ENCODE measurements at places on chromosomes 4 and X.

- no peak for DNase-seq
Measured at GRCh38 chr4:136643416-136643815, 888.9 kb downstream of the PCDH18 start.

- DNase-seq: no peak
Measured at GRCh38 chr4:2236944-2237666, 4.8 kb downstream of the HAUS3 start.

DNA sequence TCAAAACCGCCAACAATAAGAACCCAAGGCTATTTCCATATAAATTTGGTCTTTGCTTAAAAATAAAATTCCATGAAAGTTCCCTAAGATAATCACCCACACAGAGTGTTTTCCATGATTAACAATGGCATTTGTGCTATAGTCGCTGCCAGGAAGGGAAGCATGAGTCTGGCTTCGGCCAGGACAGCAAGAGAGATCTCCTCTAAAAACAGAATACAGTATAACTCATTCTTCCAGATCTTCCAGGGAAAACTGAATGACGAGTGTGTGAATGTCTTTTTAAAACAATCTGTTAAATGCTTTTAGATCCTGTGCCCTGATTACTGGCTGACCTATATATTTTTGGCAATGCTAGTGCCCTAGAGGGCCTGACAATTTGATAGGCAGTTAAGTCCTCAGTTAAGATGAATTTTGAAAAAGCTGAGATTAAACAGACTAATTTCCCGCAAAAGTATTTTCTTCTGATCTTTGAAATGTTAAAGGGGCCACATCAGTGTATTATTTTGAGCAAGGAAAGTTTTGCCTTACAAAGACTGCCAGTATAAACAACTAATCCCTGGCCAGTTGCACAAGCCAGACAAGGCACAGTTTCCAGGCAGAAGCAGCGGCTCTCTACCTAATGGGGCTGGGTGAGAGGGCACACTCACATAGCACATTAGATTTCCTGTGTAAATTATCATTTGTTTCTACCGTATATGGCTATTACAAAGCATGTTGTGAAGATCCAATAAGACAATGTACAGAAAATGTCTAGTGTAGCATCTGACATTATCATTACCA lies 127.3 kb downstream of the DCHS2 start:
- no peak for DNase-seq

DNA sequence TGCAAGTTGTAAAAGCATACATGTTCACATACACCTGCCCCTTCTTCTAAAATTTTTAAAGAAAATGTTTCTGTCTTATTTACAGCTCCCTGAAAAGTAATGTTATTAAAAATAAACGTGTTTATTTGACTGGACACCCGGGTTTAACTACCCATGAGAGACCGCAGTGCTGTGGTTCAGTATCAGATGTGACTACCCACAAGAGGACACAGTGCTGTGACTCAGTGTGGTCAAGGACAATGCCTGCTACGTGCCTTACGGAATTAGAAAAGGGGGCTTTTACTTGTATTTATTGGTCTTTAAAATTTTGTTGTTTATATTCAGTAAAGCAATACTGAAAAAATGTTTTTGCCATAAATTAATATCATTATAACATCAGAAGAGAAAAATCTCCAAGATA lies 641.4 kb downstream of the TRIML1 start:
- DNase-seq: no peak

- no peak for DNase-seq
Measured at GRCh38 chr4:166987026-166987425, 247.3 kb downstream of the SPOCK3 start.

- DNase-seq: no peak
Measured at GRCh38 chr4:173448608-173449379, 49.9 kb upstream of the SCRG1 start.

DNA sequence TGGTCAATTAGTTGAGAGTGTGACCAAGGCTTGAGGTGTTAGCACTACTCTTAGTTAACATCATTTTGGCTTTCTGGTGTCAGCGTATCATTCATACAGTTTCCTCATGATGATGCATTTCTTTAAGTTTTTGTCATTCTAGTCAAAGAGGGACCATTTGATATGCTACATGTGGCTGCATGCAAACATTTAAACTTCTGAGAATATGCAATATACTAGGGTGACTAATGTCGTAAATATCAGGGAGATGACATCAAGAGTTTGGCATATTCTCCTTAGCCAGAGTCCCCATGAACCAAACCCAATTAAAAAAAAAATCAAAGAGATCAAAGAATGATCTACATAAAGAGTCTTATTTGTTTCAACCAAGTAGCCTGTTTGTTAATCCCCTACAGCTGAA lies 537.4 kb upstream of the PCDH7 start:
- no peak for DNase-seq

DNA sequence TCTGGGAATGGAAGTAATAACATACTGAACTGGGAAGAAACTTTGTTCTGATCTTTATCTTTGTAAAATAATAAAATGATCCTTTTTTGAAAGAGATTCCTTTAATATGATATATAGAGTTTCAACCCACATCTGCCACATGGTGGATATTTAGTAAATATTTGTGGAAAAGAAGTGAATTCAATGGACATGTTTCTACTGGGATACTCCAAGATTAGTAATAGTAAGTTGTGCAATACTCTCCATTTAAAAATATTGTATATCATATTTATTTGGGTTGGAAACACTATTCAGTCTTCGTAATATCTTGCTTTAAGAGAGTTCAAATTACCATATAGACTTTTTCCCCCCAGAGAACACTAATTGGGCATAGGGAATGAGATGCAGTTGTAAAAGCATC lies 17.8 kb upstream of the ARSJ start:
- DNase-seq: no peak

DNA sequence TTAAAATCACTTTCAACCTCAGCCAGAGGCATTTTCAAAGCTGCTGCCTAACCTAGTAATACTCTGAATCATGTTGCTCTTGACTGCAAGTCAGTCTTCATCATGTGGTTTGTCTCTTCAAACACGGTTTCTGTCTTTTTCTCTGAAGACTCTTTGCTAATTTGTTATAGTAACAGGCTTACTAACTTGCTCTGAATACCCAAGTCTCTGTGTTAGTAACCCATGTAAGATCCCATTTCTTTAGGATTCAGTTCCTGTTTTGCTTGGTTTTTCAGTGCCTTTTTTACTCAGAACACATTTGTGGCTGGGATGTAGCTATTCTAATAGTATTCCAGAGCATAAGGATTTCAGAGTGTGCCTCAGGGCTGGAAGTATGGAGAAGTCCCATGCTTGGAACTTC lies 1450.6 kb upstream of the IGFBP7 start:
- DNase-seq: no peak

DNA sequence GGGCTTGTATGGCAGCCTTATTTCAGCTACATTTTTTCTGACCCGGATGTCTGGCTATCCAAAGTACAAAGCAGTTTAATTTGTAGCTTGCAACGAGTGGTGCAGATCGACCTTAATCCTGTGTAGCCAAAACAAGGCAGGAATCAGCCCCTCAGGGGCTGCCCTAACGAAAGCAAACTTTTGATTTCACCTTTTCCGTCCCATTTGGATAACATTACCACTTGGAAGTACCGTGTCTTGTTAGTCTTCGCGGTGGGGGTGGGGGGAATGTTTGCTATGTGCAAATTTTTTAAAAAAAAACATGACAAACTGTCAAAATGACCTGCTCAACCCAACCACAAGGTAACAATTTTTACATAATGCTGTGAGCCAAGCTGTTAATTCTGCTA lies 766 bp upstream of the DNAJB14 start:
- DNase-seq: no peak

Data from effector CD8-positive, alpha-beta T cell (primary cell).